ENCODE measurements at places on chromosomes 5 and 9.

DNA sequence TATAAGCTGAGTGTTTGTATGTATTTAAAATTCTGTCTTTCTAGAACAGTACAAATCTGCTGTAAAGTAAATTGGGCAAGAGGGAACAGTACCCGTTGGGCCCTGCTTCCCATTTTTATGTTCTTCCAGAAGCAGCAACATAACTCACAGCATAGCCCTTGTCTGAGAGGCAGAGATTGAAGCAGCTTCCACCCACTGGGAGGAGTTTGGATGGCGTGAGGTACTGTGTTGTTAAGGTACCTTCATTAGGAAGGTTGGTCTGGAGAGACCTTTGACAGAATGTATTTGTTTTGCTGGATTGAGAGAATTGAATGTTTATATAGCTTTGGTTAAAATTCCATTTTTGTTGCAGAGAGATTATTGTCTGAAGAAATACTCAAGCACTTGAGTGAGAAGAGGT is 24.8 kb downstream of the RAI14 start:
- DNase-seq = no peak

DNA sequence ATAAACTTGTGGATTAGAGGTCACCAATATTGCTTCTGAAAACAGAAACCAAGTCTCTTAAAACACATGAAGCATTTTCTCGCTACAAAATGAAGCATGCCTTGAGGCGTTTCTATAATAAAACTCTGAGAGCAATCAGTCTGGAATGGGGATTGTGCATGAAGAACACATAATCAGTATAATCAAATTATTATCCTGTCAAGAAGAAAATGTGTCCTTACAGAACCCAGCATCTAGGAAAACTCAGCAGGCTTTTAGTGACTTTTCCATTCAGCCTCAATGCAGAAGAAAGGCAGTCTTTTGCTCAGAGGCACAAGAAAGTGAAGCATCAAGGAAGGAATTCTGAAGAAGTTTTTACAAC is 121.9 kb downstream of the CDH18 start:
- DNase-seq = no peak

GRCh38 chr5:142301540-142301939 is 23.3 kb downstream of the SPRY4 start:
- no peak for DNase-seq

DNA sequence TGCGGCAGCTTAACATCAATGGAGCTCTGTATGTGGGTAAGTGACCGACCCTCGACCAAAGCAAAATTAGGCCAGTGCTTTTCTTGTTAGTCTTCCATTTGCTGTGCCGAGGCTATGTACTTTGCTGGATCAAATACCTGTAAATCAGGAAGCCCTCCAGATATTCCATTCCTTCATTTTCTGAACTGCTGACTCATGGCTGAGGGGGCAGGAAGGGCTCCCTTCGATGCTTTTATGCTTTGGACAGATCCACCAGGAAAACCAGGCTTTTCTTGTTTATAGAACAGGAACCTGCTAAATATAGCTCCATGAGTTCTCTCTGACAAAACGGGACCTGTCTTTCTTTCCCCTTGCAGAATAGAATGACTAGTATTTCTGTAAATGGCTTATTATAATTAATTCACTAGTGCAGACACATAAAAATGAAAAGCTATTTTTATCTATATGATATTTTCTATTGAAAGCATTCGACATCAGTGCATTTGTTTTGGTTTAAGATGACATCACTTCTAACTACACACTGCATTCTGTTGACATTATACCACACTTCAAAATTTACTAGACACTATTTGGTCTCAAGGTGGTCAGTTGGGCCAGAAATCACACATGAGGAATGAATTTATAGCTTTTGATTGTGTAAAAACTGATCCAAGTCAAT is 93.3 kb downstream of the LIFR start:
- no peak for DNase-seq

DNA sequence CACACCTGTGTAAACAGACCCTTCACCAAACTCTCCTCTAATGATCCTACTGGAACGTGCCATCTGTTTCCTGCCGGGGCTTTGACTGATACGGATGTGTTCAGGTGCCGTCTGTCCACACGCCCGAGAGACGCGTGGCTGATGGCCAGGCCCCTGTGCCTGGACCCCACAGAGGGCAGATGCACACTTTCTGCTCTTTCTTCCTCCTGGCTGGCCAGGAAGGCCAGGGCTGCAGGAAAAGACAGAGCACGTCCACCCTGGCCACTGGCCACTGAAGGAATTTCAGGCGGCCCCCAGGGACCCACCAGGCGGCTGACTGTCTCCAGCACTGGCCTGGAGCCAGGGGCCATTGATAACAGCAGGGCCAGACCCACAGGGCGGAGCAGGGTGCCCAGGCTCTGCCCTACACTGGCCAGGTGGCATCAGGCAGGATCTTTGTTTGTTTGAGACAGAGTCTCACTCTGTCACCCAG is 3.6 kb upstream of the ENG start:
- no peak for DNase-seq

GRCh38 chr9:96661711-96662110 is 6.6 kb upstream of the PRXL2C start:
- no peak for DNase-seq

GRCh38 chr5:78983601-78984438 is 1.3 kb downstream of the ARSB start:
- DNase-seq = no peak

DNA sequence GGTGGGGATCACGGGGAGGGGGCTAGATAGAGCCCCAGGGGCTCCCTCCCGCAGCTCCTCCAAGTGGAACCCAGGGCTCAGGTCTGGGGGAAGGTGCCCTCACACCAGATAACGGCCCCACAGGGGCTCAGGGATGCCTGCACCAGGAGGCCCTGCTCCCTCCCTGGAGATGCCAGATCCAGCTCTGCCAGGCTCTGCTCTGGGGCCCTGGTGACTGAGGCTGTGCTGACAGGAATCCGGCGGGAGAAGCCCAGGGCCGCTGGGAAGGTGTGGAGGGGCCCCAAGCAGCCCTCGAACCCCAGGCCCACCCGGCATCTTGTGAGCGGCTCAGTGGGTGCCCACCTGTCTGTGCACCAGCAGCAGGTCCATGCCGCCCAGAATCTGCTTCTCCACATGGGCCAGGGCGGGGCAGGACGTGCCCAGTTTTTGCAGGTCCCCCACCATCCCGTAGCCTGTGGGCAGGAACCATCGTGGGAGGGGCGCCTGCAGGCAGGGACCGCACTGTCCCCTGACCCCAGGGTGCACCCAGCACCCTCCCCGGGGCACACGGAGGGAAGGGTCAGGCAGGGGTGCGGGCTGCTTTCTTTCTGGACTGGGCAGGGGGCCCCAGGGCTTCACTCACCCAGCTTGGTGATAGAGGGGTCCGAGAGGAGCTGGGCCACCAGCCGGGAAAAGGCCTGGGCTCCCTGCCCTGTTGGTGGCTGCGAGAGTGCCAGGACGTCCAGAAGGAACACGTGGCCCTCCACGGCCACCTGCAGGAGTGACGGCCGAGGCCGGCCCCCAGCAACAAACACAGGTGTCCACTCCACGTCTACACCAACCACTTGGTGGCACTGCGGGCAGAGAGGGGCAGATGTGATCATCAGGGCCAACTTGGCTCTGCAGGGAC is 48.9 kb upstream of the NRARP start:
- DNase-seq = no peak

- DNase-seq = no peak
These were observed 829.4 kb downstream of the CDH12 start for GRCh38 chr5:22023784-22024183.

GRCh38 chr5:78300464-78301045 is 6.1 kb upstream of the AP3B1 start:
- DNase-seq = peak; percentile 44

DNA sequence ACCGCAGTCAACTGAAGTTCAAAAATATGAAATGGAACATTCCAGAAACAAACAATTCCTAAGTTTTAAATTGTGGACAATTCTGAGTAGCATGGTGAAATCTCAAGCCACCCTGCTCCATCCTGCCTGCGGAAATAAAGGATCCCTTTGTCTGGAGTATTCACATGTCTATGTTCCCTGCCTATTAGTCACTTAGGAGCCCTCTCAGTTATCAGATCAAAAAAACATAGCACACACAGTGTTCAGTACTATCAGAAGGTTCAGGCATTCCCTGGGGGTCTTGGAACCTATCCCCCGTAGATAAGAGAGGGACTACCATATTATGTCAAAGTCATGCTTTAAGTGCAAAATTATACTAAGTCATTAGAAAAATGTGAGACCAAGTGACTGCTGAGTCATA is 300.8 kb downstream of the SEMA5A start:
- no peak for DNase-seq

DNA sequence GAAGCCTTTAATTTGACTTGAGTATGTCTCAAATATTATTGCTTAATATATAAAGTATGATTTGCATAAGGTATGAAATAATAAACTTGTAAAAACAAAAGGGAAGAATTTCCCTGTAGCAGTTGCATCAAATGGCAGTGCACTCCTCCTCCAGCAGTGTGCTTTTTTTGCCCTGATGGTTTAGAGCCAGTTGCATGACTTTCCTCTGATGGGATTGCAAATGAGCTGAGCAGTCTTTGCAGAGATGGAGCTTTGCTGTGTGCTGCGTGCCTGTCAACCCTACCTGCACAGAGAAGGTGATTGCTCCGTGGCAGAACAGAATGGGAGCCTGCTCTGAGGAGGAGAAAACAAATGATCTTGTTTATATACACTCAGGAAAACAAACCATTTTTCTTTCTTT is 22.7 kb upstream of the CATSPER3 start:
- no peak for DNase-seq

DNA sequence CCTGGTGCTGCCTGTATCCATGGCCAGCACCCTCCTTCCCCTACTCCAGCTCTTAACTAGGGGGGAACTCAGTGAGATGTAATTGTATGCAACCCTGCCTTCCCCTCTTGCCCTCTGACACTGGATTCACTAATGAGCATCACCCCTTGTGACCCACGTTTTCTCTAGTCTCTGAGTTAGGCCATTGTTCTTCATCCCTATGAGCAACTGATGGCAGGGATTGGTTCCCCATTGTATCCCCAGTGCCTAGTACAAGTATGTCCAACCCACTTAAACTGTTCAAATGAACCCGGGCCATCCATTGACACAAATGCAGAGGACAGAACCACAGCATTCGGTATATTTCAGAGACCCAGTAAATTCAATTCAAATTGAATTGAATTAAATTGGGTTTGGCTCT is 77.6 kb upstream of the ASTN2 start:
- no peak for DNase-seq

DNA sequence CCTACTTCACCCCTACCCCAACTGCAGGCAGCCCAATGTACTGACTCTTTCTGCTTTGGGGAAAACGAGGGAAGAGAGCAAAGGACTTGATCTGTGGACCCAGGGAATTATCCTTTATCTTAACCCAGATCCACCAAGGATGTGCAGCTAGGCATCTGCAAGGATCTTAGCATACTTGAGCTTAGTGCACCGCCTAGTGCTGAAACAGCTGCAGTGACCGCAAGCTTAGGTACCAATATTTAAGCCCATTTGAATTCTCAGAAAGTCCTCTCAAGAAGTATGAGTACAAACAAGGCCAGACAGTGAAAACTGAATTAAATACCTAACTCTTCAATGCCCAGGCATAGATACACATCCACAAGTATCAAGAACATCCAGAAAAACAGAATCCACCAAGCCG is 576.7 kb upstream of the ADAMTS16 start:
- DNase-seq = no peak

DNA sequence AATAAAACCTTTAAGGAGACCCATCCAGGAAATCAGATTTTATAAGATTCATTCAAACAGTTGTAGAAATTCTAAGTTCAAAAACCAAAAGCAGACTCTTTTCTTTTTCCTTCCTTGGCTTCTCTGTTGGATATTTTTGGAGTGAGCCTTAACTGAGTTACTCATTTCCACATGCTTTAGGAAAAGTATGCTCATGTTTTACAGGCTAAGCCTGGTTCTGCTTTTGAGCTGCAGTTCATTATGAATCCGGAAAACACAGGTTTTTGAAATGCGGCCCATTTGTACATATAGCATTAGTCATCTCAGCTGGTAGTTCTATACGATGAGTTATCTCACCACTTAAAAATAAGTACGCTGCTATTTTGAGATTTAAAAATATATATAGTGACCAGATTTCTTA is 156.6 kb upstream of the DMRT1 start:
- DNase-seq = no peak

DNA sequence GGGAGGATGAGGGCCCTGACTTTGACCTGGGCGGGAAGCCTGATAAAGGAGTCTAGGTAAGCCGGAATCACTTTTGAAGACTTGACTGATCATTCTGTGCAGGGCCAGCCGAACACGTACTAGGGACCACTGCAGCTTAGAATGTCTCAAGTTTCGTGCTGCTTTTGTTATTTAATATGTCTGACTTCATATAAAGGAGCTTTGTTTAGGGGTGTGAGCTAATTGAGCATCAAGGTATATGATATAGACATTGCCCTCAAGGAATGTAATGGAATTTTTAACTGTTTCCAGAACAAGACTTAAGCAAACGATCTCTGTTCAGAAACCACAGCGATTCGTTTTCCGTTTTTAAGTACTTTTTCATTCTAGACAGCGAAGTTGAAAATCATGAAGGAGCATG is 173.0 kb downstream of the SEMA6A start:
- DNase-seq = no peak

GRCh38 chr5:180352116-180353047 is 754 bp downstream of the GFPT2 start:
- no peak for DNase-seq

GRCh38 chr5:78345485-78345884 is 14.9 kb upstream of the SCAMP1 start:
- no peak for DNase-seq

- DNase-seq = no peak
These were observed 55.1 kb downstream of the ABCA1 start for GRCh38 chr9:104872656-104873488.

- DNase-seq = no peak
These were observed 454.1 kb downstream of the ARHGEF28 start for GRCh38 chr5:74079971-74080556.

DNA sequence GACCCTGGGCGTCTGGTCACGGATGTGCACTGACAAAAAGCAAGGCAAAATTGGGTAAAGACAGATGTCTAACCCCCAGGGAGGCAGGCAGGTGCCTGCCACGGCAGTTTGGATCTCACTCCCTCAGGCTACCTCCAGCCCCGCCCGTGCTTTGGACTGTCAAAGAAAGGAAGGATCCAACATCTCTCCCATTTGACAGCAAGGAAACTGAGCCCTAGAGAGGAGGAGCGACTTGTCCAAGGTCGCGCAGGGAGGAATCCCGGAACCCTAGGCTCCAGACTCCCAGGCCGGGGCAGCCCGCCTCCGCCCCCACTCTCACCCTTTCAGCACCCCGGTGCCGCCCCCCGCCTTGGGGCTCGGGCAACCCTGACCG is 376 bp downstream of the GOLGA1 start:
- DNase-seq = no peak
